ENCODE measurements at places on chromosomes 7 and 10. TPM values are rescaled to one million over a fixed set of nuclear protein-coding genes. Genes with fewer than 3 reads are reported as not detected.

ZNF117 gene
- polyA plus RNA-seq = 2.3 TPM

WEE2 gene
- not detected for polyA plus RNA-seq

DNA sequence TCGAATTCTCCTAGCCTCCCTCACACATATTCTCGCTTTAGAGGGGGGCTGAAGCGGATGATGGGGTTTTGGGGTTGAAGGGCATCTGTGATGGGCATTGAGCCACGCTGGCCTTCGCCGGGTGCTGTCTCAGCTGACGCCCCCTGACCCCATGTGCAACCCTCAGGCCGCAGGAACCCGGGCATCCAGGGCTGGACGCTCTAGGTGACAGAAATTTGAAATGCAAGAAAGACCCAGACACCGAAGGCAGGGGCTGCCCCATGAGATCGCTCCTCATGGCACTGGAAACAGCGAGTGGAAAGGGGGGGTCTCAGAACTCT lies 664 bp upstream of the C10orf88 start:
- DNase-seq = no peak

ITIH5 gene
- polyA plus RNA-seq = 0.10 TPM

DNA sequence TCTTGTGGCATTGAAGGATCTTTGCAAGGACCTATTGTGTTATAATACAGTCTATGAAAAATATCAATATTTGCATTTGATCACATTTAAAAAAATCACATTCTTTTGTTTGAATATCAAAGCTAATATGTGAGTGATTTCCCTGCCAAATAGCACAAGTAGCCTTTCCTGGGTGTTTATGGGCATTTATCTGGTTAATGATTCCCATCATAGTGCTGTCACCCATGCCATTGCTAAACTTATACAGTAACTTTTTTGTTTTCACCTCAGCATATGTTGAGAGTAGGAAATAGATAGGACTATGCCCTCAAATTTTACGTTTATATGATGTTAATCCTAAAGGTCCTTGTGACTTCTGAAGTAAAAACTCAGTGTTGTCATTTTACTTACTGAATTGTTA lies 136.9 kb downstream of the CFTR start:
- no peak for DNase-seq

GRCh38 chr7:19677180-19677579 lies 31.7 kb downstream of the POLR1F start:
- no peak for DNase-seq

- DNase-seq = no peak
Observed at GRCh38 chr10:110765513-110766319, 106.0 kb upstream of the PDCD4 start.

DNA sequence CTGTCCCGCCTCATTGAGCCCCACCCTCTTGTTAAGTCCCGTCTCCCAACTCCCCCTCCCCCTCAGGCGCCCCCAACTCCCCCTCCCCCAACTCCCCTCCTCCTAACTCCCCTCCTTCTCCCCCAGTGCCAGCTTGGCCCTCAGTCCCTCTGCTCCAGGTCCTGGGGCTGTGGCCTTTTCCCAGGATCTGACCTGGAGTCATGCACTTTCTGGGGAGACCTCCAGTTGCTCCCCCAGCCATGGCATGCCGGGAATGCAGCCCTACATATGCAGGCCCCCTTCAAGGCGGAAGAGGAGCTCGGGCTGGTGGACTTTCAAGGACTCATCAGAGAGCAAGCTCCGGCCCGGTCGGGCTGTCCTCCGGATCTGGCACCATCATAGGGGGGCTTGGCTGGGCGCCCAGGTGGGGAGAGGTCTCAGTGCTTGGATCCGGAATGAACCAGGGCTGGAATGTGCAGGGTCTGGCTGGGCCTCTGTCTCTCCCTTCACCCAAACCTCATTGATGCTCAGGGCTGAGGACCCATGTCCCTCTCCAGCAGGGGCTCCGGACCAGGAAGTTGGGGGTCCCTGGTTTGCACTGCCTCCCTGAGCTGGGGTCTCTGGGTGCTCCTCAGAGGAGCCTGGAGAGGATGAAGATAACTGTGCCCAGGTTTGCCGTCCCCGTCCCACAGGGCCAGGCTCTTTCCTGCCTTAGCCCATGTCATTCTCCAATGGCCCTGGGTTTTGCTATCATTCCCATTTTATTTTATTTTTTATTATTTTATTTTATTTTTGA lies 41.1 kb downstream of the TMEM270 start:
- DNase-seq = no peak

SERPINE1 gene
- 820 TPM for polyA plus RNA-seq

DNA sequence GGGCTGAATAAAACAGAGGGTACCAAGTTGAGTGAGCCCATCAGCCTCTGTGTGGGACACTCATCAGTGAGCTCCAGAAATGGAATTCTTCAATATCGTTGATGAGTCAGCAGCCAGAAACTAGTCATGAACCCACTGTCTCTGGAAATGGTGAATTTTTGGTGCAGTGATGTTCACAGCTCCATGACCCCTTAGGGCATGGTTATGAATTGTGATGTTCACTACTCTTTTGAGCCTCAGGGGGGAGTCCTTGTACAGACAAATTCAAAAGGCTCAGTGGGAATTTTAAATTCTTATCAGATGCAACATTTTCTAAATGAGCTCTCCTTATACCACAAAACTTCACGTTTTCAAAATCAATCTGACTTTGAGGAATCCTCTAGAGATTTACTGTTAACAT lies 335.7 kb downstream of the PHTF2 start:
- DNase-seq = no peak

GRCh38 chr10:24821986-24822385 lies 98.3 kb upstream of the ARHGAP21 start:
- no peak for DNase-seq

DNA sequence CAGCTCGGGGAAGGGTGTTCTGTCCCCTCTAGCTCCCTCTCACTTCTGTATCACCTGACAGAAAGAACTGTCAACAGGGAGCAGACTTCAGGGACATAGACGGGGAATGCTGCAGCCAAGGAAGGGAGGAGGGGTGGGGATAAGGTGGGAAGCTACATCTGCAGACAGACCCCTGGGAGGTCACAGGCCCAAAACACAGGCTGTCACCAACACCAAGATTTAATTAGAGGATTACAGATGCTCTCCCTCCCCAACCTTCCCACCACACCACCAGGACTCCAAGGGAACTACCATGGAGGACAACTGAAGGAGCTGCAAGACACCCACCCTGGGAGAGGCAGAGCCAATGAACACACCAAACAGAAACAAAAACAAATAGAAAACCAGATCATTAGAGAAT lies 425.2 kb upstream of the VSTM2A start:
- DNase-seq = no peak

DNA sequence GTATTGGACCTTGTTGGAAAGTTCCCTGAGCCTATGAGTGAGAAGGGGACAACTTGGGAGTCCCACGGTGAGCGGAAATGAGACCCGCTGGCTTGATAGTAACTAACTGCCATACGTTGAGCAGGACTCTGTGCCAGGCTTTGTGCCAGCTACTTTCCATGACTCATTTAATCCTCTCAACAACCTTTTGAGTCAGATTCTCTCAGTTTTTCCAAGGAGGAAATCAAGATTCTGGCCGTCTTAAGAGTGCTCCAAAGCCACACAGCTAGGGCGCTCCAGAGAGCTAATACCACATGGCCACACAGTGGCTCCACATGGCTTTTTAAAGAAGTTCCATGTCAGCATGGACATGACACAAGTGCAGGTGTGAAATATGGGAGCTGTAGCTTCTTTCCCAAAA lies 55.7 kb downstream of the NOD1 start:
- DNase-seq = no peak

INTS1 gene
- polyA plus RNA-seq = 10.6 TPM

All from keratinocyte (primary cell).